Kasumi-1 (cell line): ENCODE measurements at places on chromosomes 11 and 22.

DNA sequence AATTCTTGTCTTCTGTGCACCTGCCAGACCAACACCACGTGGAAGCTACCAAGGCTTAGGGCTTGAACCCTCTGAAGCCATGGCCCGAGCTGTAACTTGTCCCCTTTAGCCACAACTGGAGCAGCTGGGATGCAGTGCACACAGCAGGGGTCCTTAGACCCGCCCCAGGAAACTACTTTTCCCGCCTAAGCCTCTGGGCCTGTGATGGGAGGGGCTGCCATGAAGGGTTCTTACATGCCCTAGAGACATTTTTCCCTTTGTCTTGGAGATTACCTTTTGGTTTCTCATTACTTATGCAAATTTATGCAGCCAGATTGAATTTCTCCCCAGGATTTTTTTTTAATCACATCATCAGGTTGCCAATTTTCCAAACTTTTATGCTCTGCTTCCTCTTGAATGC lies 9.7 kb downstream of the PATE3 start:
- no peak for DNase-seq

- DNase-seq = no peak
Measured at GRCh38 chr22:49855251-49855911, 1.7 kb downstream of the ZBED4 start.

DNA sequence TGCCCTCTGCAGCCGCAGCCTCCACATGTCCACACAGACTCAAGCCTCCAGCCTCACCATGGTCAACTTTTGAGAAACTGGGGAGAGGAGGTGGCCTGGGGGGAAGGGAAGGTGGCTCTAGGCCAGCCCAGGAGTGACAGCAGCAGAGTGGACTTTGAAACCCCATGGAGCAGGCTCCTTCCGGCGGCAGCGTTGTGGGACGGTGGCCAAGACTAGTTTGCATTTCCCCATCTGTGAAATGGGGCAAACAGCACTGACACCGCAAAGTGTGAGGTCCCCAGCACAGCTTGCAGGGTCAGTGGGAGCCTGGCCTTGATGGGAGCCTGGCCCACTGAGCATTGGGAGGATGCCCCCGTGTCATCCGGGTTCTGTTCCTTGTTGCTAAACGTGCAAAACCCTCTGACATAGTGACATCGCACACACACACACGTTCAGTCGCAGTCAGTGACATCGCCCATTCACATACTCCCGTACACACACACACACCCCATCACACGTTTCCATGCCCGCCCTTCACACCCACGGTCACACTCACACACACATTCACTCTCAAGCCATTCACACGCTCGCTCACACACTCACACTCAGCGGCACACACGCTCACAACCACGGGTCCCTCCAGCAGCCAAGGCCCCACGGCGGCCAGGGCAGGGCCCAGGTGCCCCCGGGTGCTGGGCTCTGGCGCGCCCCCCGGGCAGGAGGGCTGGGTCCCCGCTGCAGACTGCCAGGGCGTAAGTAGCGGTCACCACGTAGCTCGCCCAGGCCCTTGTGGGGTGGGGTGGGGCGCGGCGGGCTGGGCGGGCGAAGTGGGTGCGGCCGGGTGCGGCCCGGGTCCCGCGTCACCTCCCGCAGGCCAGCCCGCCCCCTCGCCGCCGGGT lies 585 bp downstream of the CYB5R3 start:
- peak; percentile 13 for DNase-seq

- no peak for DNase-seq
Measured at GRCh38 chr22:31271026-31271425, 21.3 kb downstream of the PIK3IP1 start.

- DNase-seq = peak; percentile 88
Measured at GRCh38 chr11:61688365-61689163, 8.4 kb downstream of the DAGLA start.

DNA sequence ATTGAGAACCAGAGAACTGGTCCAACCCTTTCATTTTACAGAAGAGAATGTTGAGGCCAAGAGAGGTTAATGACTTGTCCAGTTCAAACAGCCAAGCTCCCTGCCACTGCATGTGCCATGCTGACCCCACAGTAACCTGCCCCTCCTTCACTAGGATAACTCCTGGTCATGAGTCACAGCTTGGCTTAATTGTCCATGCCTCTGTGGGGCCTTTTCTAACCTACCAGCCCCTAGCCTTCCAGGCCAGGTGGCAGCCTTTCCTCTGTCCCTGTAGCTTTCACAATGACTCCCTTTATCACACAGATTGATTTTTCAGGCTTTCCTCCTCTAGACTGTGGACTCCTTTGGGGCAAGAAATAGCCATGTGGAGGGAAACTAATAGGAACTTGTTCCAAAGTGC lies 97.2 kb downstream of the PIWIL4 start:
- DNase-seq = no peak

GRCh38 chr11:65826984-65827735 lies 6.6 kb upstream of the SNX32 start:
- no peak for DNase-seq

DNA sequence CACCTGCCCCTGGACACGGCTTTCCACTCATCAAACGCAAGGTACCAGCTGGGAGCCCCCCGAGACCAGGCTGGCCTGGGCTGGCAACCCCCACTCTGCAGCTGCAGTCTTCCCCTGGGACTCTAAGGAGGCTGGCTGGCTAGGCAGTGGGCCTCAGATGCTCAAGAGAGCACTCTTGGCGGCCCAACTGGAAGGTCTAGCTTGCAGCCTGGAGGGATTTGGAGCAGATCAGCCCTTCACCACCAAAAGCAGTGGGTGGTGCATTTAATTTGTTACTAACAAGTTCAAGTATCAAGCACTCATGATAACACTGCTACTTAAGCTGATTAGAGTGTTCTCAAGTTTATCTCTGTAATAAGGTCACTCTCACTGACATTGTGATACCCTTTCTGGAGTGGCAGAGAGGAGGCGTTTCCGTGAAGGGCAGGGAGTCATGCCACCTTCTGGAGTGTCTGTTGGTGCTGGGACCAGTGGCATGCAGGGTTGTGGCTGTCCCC lies 21.5 kb downstream of the C22orf23 start:
- no peak for DNase-seq

DNA sequence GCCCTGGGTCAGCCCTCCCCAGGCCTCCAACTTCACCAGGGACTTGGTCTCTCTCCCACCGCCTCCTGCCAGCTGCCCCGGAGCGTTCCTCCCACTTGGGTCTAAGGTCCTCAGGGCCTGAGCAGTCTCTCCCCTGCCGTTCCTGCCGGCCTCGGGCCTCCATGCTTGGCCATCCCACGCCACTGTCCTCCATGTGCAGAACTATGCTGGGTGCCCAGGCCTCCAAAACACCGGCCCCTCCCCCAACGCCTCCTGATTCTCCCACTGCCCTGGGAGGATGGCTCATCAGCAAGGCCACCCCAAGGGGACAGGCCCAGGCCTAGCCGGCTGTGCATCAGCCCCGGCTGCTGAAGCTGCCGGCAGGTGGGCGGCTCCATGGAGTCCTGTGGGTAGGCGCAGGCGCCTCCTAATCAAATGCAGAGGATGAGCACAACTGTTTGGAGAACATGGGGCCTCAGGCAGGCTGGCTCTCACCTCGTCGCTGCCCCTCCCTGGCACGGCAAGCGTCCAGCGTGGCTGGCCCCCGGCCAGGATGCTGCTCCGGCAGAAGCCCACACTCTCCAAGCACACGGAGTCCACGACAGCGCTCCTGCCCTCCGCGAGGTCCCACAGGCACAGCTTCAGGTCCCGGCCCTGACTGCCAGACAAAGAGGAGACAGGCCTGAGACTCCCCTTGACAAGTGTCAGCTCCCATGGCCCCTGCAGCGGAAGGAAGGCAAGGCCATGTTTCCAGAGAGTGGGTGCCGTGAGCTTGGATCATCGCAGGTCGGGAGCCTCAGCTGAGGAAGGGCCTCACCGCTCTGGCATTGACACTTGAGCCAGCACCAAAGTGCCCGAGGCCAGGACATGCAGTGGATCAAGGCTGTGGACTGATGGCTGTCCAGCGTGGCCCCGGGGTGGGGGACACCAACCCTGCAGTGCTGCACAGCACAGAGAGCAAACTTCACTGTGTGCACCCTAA lies 42.6 kb downstream of the GNB1L start:
- DNase-seq = no peak

DNA sequence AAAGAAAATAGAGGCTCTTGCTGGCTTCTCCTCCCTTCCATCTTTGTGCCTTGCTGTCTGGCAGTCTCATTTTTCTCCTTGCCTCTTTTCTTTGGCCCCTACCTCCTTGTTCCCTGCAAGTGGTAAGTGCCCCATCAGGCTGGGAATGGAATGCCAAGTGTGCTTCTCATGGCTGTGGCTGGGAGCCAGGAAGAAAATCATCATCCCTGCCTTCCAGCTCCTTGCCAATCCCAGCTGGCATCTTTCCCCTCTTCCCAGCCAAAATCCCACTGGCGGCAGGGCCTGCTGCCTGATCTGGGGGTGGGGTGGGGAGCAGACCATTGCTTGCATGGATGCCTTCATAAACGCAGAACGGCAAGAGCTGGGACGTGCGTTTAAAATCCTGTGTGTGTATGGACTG lies 27.0 kb upstream of the SLC25A18 start:
- no peak for DNase-seq

- DNase-seq = no peak
Measured at GRCh38 chr22:46022881-46023512, 46.0 kb upstream of the WNT7B start.

GRCh38 chr11:31240340-31240904 lies 129.1 kb downstream of the DCDC1 start:
- DNase-seq = peak; percentile 57

DNA sequence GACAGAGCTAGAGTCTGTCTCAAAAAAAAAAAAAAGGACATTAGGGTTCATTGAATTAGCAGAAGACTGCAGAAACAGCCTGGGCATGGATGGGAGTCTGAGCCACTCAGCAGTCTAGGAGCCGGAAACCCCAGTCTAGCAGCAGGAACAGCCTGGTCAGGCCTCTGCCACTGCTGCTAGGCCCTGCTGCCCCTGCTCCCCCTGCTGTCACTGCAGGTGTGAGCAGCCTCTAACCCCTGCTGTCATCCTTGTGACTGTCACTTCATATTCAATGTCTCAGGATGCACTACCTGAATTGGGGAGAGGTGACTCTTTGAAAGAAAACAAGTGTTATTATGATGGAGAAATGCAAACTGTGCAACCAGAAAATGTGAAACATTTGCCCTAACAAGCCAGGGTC lies 7.0 kb upstream of the DDX17 start:
- peak; percentile 69 for DNase-seq

GRCh38 chr11:63445118-63445517 lies 45.8 kb downstream of the PLAAT5 start:
- DNase-seq = no peak

GRCh38 chr22:25689631-25690030 lies 52.4 kb upstream of the MYO18B start:
- no peak for DNase-seq

DNA sequence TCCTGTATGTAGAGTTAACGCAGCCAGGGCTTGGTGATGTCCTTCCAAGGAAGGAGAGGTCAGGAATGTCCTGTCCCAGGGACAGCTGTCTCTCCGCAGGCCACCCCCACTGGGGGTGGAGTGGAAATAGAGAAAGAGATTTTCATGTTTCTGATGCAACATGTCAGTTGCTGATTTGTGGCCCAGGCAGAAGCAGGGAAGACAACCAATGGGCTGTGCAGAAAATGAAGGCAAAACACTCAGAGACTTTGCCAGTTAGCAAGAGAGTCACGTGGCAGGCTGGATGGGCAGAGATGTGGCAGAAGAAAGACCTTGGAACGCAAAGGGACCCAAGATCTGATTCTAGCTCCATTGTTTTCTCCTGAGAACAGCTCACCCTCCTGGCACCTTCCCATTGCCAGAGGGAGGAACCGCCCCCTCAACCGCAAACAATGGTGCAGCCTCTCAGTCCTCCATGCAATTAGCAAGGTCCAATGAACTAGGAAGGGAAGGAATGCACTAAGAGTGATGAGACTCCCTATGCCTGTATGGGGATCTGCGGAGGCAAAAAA lies 71.0 kb downstream of the SYN3 start:
- no peak for DNase-seq

DNA sequence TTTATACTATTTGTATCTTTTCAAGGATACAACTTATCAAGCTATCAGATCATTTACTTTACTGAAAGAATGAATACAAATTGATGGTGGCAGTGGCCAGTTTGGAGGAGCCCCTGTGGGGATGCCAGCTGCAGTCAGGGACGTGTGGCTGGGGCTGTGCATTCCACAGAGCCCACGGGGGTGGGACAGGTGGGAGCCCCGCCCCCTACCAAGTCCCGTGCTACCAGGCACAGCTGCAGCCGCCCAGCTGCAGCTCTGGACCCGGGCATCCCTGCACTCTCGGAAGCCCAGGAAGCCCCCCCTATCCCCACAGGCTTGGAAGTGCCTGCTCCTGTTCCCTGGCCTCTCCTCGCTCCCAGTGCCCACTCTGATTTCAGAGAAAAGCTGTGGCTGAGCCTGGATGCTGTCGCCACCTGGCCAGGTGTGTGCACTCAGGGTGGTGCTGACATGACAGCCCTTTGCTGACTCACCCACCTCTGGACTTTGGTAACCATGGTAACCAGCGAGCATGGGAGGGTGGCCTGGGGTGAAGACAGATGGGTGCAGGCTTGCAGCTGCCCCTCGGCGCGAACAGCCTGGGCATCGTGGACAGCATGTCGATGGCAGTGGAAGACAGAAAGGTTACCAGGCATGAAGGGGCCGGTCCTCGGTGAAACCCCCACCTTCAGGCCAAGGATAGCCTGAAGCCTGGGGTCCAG lies 138.1 kb downstream of the SBF2 start:
- no peak for DNase-seq
